ENCODE measurements at places on chromosomes 2 and 18. TPM values are rescaled to one million over a fixed set of nuclear protein-coding genes. Genes with fewer than 3 reads are reported as not detected.

- no peaks in the 10 kb centered on the region for H3K36me3 ChIP-seq
- no peak overlapping the region for H3K4me3 ChIP-seq
- H3K27ac ChIP-seq: no peak overlapping the region
- H3K4me1 ChIP-seq: no peaks in the 10 kb centered on the region
- DNase-seq: no peak
Measured at GRCh38 chr18:12943215-12943614, 4.6 kb upstream of the SEH1L start.

- no peaks in the 10 kb centered on the region for H3K27me3 ChIP-seq
- H3K27ac ChIP-seq: no peak overlapping the region
Measured at GRCh38 chr2:240873098-240873788, 4.6 kb downstream of the AGXT start.

DNA sequence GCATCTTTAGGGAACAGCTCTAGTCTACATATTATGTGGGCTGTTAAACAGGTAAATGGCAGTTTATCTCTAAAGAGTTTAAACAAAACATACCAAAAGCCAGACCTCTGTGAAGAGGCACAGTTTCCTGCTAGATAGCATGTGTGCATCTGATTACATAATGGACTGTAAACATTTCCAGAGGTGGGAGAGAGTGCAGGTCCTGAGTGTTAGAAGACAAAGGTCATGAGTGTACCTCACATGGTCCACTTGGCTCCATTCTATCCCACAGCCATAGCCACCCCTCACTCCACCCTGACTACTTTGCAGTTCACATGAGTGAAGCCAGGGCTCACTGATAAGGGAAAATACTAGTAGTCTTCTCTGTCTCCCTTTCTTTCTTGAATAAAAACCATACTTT is 233.4 kb downstream of the MTX2 start:
- DNase-seq: no peak
- no peaks in the 10 kb centered on the region for H3K27me3 ChIP-seq
- no peaks in the 10 kb centered on the region for H3K36me3 ChIP-seq
- H3K4me3 ChIP-seq: no peak overlapping the region
- H3K27ac ChIP-seq: no peak overlapping the region

ALPI gene
- total RNA-seq: not detected

- H3K36me3 ChIP-seq: no peaks in the 10 kb centered on the region
- no peaks in the 10 kb centered on the region for H3K27me3 ChIP-seq
- H3K4me3 ChIP-seq: no peak overlapping the region
- no peaks in the 10 kb centered on the region for H3K4me1 ChIP-seq
- DNase-seq: no peak
Measured at GRCh38 chr2:217743966-217744761, 258.6 kb downstream of the TNS1 start.

DNA sequence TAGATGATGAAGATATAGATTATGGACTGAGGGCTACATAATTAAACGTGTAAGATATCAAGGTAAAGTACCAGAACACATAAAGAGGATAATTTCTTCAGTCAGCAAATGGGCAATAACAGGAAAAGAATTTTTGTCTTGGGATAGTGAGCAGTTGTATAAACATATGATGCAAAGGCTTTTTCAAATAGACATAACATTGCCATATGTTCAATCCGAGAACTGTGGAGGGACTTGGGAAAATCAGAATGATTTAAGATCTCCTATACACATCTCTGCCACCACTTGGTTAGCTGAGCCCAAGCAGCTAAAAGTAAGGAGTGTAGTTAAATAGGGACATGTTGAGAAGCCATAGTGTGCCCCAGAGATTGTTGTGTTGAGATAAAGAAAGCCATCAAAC is 287.6 kb upstream of the ZNF521 start:
- H3K27ac ChIP-seq: no peak overlapping the region
- no peak for DNase-seq
- no peaks in the 10 kb centered on the region for H3K36me3 ChIP-seq
- no peaks in the 10 kb centered on the region for H3K4me1 ChIP-seq
- no peaks in the 10 kb centered on the region for H3K27me3 ChIP-seq
- no peak overlapping the region for H3K4me3 ChIP-seq

ZC3H6 gene
- 25.1 TPM for total RNA-seq

- no peak overlapping the region for H3K4me3 ChIP-seq
- H3K27ac ChIP-seq: no peak overlapping the region
- H3K4me1 ChIP-seq: no peaks in the 10 kb centered on the region
- DNase-seq: no peak
Measured at GRCh38 chr2:190959911-190960788, 53.8 kb downstream of the STAT1 start.

- no peaks in the 10 kb centered on the region for H3K36me3 ChIP-seq
- no peak for DNase-seq
- no peak overlapping the region for H3K4me3 ChIP-seq
- no peaks in the 10 kb centered on the region for H3K4me1 ChIP-seq
- H3K27ac ChIP-seq: no peak overlapping the region
Measured at GRCh38 chr18:3889121-3889520, 439.1 kb downstream of the TGIF1 start.

DNA sequence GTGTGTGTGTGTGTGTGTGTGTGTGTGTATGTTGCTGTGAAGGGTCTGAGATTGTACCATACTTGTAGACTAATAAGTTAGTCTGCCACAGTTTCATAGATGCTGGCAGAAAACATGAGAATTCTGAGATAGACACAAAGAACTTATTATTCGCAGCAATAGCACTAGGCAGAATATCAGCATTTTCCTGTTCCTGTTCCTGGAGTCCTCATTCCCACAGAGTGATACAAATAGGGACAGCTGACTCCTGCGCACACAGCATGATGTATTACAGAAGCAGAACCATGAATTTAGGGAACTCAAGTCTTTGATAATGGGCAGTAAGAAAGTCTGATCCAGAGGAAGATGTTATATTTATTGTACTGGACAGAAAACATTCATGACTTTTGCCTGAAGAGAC is 1466.3 kb downstream of the DPP10 start:
- no peak for DNase-seq
- H3K27me3 ChIP-seq: no peaks in the 10 kb centered on the region
- H3K4me3 ChIP-seq: no peak overlapping the region
- H3K36me3 ChIP-seq: no peaks in the 10 kb centered on the region

DNA sequence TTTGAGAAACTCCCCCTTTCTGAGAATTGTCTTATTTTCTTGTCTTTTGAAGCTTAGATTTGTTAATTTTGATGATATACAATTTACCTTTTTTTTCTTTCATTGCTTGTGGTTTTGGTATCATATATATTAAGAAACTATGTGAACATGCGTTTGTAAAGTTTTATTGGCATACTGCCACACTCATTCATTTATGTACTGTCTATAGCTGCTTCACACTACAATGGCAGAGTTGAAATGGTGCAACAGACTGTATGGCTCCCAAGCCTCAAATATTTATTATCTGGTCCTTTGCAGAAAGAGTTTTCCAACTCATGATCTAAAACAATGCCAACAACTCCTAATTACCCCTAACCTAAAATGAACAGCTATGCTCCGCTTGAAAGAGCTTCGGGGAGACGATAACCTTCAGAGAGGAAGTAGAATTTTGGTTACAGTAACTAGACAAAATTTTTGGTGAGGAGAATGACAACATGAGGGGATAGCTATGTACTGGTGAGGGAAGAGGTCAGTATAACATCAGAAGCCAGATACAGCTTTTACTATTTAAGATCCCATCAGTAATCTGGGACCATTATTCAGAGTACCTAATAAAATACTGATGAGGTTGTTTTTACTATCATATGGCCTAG is 16.1 kb downstream of the PPP3R1 start:
- H3K36me3 ChIP-seq: no peaks in the 10 kb centered on the region
- no peak overlapping the region for H3K27ac ChIP-seq
- H3K4me3 ChIP-seq: no peak overlapping the region
- peaks cover 13% of the 10 kb centered on the region for H3K4me1 ChIP-seq

DNA sequence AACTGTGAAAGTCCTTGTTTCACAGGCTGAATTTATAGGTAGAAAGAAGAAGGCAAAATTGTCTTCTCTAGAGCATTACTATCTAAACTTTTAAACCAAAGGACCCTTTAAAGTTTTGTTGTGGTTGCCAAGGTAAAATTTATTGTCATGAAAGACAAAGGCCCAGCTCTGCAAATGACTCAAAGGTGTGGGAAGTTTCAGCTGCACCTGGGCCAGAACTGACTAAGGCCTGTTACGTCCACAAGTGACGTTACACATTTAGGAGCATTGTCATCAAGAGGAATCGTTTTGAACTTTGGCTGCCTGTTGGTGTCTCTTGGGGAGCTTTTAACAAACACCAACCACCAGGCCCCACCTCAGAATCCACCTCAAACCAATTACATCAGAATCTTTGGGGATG is 8.1 kb upstream of the DSC3 start:
- no peak overlapping the region for H3K4me3 ChIP-seq
- no peak for DNase-seq
- no peaks in the 10 kb centered on the region for H3K36me3 ChIP-seq
- no peaks in the 10 kb centered on the region for H3K4me1 ChIP-seq

- H3K27ac ChIP-seq: no peak overlapping the region
- no peak overlapping the region for H3K4me3 ChIP-seq
- H3K4me1 ChIP-seq: no peaks in the 10 kb centered on the region
- no peaks in the 10 kb centered on the region for H3K27me3 ChIP-seq
Measured at GRCh38 chr2:113092864-113093612, 25.3 kb downstream of the IL1F10 start.

DNA sequence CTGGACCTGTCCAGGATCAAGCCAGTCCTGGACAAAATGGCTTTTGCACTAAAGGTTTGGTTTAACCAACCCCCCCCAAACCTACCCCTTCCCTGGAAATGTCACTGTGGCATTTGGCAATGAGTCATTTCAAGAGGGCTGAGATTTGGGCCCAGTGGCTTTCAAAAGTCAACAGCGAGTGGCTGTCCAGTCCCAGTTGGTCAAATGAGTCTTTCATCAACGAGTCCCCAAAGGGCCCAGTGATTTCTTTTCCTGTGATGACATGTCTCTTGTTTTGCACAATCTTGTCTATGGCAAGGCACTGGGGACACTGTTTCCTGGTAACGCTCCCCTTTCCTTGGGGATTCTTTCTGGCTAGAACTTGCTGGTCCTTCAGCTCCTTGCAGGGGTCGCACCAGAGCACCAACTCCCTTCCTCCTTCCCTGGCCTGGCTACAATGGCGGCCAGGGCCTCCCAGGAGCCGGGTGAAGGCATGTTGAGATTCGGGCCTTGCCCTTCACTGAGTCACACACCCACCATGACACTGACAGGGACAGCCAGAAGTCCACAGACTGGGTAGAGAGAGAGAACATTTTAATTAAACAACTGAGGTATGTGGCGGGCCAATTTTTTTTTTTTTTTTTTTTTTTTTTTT is 87.2 kb downstream of the SMAD7 start:
- no peak overlapping the region for H3K27ac ChIP-seq
- H3K27me3 ChIP-seq: no peaks in the 10 kb centered on the region
- no peak overlapping the region for H3K4me3 ChIP-seq
- no peak for DNase-seq

DNA sequence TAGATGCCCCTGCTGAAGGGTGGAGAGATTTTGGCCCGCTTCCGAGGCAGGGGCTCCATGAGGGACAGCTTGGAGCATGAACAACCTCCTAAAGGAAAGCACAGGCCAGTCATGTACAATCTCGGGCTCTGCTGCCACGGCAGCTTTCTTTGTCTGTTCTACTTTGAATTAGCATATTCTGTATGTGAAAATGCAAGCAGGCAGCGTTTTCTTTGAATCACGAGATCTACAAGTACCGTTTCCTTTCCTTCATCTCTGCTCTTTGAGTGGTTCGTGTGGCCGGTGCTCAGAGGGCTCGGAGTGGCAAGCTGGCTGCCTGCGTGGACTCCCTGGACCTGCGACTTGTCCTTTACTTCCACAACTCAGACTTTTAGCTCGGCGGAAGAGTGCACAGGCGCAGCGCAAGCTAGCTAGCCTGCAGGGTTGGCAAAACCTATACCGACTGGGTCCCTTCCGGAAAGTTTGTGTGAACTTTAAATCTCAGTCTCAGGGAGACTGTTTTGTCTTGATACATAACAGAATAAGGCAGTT is 6.9 kb downstream of the TWIST2 start:
- H3K4me3 ChIP-seq: no peak overlapping the region
- peaks cover 2% of the 10 kb centered on the region for H3K4me1 ChIP-seq
- no peaks in the 10 kb centered on the region for H3K27me3 ChIP-seq
- H3K27ac ChIP-seq: no peak overlapping the region
- no peaks in the 10 kb centered on the region for H3K36me3 ChIP-seq

Measured in ovary (tissue), 10 donors.